ENCODE measurements at places on chromosomes 6 and 20. TPM values are rescaled to one million over a fixed set of nuclear protein-coding genes. Genes with fewer than 3 reads are reported as not detected.

IYD gene
- under 0.01 TPM for total RNA-seq

GRCh38 chr20:32470940-32471339, 112.8 kb downstream of the ASXL1 start:
- DNase-seq: no peak

SMIM26 gene
- total RNA-seq: 92.6 TPM

KCNK16 gene
- total RNA-seq: not detected

SSTR4 gene
- not detected for total RNA-seq

DSP gene
- under 0.01 TPM for total RNA-seq

GPSM3 gene
- 58.7 TPM for total RNA-seq

DNA sequence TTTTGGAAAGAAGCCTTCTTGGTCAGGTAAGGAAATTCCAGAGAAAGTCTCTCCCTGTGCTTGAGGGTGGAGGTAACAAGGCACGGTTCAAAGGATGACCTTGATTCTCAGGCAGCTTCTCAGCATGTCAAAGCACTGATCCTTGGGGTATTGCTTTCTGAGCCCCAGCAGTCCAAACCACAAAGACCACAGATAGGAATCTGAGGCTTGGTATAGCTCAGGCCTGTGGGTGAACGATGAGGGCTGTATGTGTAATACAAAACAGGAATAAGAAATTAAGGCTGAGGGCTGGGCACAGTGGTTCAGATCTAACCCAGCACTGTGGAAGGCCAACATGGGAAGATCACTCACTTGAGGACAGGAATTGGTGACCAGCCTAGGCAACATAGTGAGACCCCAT, 70.2 kb upstream of the SLC22A1 start:
- DNase-seq: peak; percentile 56

All from hematopoietic multipotent progenitor cell (in vitro differentiated cells).